ENCODE measurements at places on chromosomes 11 and 22.

GRCh38 chr11:46222490-46223251, 54.8 kb upstream of the CREB3L1 start:
- no peak for DNase-seq

DNA sequence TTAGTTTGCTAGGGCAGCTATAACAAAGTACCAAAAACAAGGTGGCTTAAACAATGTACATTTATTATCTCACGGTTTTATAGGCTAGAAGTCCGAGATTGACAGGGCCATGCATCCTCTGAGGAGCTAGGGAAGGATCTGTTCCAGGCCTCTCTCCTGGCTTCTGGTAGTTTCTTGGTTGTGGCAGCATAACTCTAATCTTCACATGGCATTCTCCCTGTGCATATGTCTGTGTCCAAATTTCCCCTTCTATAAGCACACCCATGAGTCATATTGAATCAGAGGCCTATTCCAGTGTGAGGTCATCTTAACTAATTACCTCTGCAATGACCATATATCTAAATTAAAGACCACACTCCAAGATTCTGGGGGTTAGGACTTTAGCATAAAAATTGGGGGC, 31.3 kb upstream of the MMP13 start:
- peak; percentile 14 for DNase-seq

DNA sequence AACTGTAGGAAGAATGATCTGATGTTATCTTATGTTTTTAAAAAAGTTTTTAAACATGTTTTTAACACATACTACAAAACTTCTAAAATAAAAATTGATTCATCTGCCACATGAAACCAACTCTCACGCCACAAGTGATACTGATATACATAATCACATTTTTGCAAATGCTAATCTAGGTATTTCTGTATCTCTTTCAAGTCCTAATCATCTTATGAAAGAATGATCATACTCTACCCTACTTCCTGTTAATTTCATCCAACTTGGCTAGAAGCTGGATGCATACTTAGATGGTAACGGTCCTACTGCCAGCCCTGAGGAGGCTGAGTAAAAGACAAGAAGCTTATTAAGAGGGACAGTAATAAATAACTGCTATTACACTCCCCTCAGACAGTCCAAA, 19.2 kb downstream of the THAP12 start:
- no peak for DNase-seq

DNA sequence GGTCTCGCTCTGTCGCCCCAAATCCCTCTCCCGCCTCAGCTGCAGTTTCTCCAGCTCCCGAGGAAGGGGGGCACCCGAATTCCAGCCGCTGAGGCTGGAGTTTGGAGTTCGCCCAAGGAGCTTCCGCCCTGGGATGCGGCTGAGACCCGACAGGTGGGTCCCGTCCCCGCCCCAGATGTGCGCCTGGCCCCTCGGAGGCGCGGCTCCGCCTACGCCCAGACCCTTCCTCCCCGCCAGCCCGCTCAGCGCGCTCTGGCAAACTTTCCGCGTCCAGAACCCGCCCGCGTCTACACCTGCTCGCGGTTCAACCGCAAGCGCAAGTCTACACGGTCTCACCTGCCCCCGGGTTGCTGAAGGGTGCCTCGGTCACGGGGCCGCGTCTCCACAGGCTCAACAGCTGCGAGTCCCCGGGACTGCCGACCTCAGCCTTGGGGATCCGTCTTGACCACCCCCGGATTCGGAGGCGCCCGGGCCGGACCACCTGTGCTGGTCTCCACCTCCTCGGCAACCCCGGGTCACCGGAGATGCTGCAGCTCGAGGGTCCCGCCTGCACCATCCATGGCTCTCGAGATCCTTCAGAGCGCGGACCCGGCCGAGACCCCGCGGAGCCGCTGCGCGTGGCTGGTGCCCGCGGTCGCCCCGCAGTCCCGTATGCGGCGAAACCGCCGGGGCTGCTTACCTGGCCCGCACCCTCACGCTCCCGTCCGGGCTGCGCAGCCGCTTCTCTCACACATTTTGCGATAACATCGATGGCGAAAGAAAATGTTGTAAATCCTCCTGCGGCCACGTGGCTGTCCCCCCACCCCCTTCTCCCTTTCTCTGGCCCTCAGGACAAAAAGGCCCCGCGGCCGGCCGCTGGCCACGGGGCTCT, 63.6 kb downstream of the NFAM1 start:
- DNase-seq = no peak

GRCh38 chr11:100709233-100709957, 22.3 kb downstream of the ARHGAP42 start:
- no peak for DNase-seq

GRCh38 chr11:118868659-118869058, 15.0 kb upstream of the CXCR5 start:
- DNase-seq = no peak

DNA sequence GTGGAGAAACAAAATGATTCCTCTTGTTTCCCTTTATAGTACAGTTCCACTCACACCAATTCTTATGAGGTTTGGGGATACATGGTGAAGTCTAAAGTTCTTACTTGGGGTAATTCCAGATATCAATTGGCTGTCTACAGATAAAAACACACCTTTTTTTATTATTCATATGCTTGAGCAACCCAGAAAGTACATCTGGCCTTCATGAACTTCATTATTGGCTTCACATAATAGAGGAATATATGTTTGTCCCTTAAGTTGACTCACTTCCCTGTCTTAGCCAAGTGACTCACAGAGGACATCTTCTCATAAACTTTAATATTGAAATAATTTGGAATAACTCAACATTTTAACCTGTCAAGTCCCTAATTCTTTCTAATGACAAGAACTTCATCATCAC, 36.3 kb upstream of the SOX6 start:
- no peak for DNase-seq

- no peak for DNase-seq
Measured at GRCh38 chr11:112161012-112161411, 2.9 kb downstream of the IL18 start.

DNA sequence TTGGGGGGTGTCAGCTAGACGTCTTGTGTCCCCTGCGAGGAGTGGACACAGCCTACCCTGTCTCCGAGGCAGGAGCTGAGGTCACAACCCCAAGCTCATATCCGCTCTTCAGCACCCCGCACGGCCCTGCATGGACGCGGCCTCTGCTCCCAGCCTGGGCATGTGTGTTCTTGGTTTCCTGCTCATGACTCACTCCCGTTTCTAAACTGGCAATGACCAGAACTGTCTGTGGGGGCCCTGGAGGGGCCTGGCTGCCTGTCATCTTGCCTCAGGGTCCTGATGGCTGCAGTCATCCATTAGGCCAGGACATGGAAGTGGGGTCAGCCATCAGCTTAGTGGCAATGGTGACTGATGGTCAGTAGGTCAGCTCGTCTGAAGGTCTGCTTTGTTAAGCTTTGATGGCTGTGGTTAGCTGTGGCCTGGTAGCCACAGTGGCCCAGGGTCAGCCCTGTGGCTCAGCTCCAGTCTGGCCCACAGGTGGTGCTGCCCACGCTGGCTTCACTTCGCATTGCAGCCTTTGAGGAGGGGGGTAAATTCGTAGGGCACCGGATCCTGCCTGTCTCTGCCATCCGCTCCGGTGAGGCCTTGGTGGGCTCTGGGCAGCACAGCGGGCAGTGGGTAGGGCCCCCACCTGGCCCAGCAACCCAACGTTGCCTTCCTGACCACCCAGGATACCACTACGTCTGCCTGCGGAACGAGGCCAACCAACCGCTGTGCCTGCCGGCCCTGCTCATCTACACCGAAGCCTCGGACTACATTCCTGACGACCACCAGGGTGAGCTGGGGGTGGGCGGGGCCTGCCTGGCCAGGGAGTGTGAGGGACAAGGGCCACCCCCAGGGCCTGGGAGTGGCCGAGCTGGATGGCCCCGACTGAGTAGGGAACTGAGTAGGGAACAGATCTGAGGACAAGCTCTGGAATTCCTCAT, 12.0 kb downstream of the PLCB3 start:
- DNase-seq = no peak

DNA sequence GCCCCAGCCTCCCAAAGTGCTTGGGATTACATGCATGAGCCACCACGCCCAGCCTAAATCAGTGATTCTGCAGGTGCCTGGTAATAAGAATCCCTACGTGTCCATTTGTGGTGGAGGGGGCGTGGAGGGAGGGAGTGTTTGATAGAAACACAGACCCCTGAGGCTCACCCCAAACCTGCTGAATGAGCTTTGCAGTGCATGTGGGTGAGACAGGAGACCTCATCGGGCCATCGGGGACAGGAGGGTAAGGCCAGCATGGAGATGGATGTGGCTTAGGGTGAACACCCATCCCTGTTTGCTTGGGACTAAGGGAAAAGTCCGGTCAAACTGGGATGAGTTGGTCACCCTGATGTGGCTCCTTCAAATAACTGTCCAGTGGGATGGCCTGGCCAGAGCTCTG, 71.3 kb upstream of the ALX4 start:
- DNase-seq = no peak

GRCh38 chr22:43154887-43155536, 3.7 kb downstream of the TSPO start:
- no peak for DNase-seq

DNA sequence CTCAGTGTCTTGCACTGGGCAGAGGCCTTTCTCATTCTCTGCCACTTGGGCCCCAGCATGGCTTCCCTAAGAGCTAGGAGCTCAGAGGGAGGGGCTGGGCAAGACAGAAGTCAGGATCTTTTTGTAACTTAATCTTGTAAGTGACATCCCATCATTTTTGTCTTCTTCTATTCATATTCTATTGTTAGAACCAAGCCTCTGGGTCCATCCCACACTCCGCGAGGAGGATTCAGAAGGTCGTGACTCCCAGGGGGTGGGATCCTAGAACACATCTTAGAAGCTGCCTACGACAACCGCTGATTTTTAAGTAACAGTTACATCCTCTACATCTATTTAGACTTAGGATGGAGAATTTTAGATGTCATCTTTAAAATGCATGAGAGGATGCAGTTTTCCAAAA, 1.5 kb upstream of the IL17RA start:
- no peak for DNase-seq

- DNase-seq = peak; percentile 44
Measured at GRCh38 chr11:8913961-8914660, 3.1 kb downstream of the AKIP1 start.

Data from H4 (cell line).